ENCODE measurements at places on chromosomes 7 and 10.

GRCh38 chr7:128872394-128872824 is 9.8 kb downstream of the ATP6V1F start:
- no peak for DNase-seq

GRCh38 chr10:102555781-102556328 is 52.1 kb downstream of the SUFU start:
- no peak for DNase-seq

- DNase-seq = no peak
Measured at GRCh38 chr10:48589266-48589665, 15.6 kb downstream of the ARHGAP22 start.

- no peak for DNase-seq
Measured at GRCh38 chr7:116698396-116698795, 26.4 kb downstream of the MET start.

GRCh38 chr7:78296046-78296597 is 497.5 kb downstream of the PHTF2 start:
- no peak for DNase-seq

- no peak for DNase-seq
Measured at GRCh38 chr10:88129013-88129412, 265.6 kb downstream of the PTEN start.

GRCh38 chr10:90204956-90205314 is 503.5 kb downstream of the KIF20B start:
- no peak for DNase-seq
